Kasumi-1 (cell line): ENCODE measurements at places on chromosomes 12 and 14.

- DNase-seq, result peak; percentile 81
These were observed 6.9 kb upstream of the NTS start for GRCh38 chr12:85866986-85867776.

GRCh38 chr14:102280376-102280962, 24.5 kb downstream of the MOK start:
- DNase-seq, result no peak

DNA sequence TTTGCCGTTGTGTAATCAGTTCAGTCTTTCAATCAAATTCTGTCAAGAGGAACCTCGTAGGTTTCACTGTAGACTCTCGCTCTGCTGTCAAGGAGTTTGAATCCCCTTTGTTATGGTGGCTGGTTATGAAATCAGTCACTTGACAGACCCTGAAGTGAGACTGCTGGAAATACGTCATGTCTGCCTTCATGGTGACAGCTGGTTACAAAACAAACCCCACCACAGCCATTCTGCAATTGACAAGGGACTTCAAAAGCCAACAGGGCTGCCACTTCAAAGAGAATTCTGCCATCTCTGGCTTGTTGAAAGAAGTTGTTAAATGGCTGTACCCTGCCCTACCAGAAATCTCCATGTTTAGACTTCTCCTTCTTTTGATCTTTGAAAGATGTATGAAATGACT, 286.9 kb downstream of the ERC1 start:
- DNase-seq, result no peak

DNA sequence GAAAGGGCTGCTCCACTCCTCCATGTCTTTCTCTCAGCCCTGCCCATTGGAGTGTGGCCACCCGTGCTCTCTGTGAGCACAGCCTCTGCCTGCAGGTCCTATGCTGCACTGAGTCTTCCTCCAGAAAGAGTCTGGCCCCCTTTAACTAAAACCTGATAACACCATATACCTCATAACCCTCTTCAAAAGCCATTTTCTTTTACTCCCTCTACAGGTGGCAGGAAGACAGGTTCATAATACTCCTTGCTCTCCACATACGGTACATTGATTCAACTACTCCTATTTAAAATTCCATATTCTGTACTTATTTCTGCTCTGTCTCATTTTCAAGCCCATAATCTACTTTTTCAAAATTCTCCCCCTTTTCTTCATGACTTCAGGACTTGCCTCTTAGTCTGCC, 144.0 kb downstream of the HELB start:
- DNase-seq, result no peak

GRCh38 chr14:25518364-25518763, 468.4 kb upstream of the STXBP6 start:
- no peak for DNase-seq

DNA sequence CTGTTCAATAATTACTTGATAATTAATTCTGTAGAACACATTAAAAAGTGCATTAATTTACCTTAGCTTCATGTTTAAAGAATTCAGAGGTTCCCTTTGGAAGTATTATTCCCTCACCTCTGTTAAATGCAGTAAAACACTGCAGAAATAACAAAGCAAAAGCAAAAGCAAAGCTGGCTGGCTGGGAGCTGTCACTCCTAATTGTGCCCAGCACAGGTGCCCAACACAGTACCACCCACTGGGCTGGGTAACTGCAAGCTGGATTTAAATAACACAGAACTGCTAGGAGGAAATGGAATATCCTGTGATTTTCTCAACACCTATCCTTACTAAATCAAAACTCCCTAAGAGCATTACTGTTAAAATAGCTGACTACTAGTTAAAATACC, 72.6 kb downstream of the SLC2A13 start:
- no peak for DNase-seq

- no peak for DNase-seq
These were observed 135.2 kb upstream of the C14orf180 start for GRCh38 chr14:104444159-104445030.

DNA sequence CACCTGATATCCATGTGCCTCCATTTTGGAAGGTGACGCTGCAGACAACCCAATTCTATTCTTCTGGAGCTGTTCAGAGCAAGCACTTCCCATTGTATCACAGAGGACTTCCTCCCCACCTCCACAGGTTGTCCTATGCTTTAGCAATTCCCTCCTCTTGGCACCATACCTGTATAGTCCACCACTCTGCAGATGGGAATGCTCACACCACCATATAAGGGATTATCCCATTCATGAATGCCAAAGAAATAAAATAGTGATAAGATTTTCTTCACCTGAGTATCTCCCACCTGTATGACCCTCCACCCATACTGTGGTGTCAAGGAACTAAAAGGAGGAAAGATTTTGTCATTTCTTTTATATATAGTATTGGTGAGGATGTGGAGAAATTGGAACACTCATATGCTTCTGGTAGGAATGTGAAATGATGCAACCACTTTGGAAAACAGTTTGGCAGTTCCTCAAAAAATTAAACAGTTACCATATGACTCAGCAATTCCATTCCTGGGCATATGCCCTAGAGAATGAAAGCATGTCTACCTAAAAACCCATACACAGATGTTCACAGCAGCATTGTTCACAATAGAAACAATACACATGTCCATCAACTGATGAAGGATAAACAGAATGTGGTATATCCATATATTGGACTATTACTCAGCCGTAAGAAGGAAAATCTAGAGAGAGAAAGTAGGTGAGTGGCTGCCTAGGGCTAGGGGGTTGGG, 75.2 kb downstream of the FIGNL2 start:
- DNase-seq, result no peak

- DNase-seq, result no peak
These were observed 111.1 kb downstream of the VEZT start for GRCh38 chr12:95328708-95329107.

GRCh38 chr14:41130274-41130673, 476.4 kb upstream of the LRFN5 start:
- DNase-seq, result no peak

DNA sequence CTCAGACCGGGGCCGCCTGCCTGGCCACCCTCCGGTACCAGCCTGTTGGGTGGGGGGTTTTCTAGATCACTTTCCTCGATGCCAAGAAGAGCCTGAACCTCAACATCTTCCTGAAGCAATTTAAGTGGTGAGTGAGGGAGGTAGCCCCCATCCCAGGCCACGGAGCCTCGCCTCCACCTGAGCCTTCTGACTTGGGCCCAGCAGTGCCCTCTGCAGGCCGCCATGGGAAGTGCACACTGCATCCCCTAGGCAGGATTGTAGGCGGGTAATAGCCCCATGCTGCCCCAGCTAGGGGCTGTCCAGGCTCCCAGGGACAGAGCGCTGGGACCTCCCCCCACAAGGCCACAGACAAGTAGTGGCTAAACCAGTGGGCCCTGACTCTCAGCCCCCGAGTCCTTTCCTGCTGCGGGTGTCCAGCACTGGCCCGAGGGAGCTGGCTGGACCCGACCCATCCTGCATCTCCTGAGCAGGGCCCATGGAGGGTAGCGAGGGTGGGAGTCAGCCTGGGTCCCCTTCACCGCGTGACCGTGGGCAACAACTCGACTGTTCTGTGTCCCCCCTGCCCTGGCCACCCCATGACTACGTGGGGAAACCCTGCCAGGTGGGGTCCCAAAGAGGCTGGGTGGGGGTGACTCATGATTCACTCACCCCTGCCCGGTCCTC, 15.3 kb upstream of the ADSS1 start:
- peak; percentile 41 for DNase-seq

DNA sequence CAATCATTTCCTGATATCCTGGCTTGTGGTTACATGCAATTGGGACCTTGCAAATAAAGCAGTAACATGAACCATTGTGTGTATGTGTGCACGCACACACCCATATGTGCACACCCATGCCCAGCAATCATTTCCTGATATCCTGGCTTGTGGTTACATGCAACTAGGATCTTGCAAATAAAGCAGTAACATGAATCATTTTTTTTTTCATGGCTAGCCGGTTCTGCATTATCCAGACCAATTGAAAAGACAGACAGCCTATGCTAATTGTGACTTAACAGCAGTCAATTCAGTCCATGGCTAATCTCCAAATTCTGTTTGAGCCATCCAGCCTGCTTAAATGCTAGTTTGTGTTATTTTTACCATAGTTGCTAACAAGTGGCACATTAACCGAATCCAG, 134.3 kb downstream of the TTC7B start:
- peak; percentile 21 for DNase-seq

DNA sequence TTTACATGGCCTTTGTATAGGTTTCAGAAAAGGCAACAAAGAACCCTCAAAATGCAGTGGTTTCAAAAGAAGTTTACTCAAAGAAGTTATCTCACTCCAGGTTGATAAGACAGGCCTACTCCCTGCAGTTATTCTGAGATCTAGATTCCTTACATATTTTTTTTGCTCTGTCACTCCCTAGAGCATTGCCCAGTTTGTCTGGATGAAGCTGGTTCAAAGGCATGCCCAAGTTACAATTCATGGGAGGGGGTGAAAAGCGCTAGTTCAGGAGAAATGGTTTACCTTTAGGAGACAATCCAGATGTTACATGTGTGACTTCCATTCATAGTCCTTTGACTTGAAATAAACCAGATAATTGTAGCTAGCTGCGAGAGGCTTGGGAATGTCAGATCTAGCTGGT, 115.0 kb downstream of the TPH2 start:
- DNase-seq, result no peak

- no peak for DNase-seq
These were observed 21.9 kb downstream of the TCHP start for GRCh38 chr12:109921982-109922381.

DNA sequence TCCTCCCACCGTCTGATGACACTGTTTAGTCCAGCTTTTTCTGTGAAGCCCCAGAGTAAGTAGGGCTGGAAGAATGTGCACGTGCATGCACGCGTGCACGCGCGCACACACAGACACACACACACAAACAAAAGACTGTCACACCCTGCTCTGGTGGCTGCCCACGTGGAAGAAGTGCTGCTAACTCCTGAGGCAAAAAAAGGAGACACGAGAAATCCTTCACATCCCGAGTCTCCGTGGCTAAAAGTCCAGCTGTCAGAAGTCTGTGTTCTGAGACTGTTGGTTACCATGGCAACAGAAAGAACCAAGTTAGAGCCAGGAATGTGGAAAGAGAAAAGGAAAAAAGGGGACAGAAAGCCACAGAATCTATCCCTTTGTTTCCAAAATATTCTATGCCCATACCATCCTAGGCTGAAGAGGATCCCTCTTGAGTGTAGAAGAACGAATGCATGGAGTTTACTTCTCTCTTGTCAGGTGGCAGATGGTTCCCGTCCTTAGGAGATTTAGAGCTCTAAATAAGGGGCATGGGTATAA, 1.6 kb upstream of the C12orf71 start:
- DNase-seq, result no peak

DNA sequence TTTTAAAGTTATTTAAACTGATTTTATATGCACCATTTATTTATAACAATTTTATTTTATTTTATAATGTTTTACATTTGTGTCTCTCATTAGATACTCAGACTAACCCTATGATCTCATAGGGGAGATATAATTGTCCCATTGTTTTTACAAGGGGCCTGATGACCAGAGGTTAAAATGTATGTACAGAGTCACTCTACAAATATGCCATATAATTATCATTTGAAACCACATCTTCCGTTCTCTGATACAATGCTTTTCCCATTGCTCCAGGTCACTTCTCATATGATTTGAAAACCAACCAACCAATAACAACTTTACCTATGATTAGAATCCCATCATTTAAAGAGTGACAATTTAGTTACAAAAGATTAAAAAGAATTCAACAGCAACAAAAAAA, 137.8 kb downstream of the GPHN start:
- DNase-seq, result no peak

GRCh38 chr12:124489220-124489619, 78.2 kb downstream of the NCOR2 start:
- no peak for DNase-seq

- no peak for DNase-seq
These were observed 55.9 kb upstream of the MED13L start for GRCh38 chr12:116333402-116333801.

DNA sequence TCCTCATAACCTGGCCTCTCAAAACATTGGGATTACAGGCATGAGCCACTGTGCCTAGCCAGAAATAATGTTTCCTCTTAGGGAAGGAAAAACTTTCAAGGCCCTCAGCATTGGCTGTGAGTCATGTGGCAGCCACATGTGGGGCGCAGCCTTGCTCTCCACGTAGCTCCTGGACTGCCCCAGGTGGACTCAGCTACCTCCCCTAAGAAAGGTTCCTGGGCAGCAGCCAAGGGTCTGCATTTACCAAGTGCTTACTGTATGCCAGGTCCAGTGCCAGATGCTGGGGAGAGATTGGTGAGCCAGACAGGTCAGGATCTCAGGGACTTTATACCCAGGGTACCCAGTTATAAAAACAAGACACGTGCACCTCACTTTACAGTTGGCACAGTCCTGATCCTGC, 3.7 kb upstream of the TRPV4 start:
- DNase-seq, result no peak

GRCh38 chr12:28025821-28026505, 53.4 kb upstream of the PTHLH start:
- no peak for DNase-seq

DNA sequence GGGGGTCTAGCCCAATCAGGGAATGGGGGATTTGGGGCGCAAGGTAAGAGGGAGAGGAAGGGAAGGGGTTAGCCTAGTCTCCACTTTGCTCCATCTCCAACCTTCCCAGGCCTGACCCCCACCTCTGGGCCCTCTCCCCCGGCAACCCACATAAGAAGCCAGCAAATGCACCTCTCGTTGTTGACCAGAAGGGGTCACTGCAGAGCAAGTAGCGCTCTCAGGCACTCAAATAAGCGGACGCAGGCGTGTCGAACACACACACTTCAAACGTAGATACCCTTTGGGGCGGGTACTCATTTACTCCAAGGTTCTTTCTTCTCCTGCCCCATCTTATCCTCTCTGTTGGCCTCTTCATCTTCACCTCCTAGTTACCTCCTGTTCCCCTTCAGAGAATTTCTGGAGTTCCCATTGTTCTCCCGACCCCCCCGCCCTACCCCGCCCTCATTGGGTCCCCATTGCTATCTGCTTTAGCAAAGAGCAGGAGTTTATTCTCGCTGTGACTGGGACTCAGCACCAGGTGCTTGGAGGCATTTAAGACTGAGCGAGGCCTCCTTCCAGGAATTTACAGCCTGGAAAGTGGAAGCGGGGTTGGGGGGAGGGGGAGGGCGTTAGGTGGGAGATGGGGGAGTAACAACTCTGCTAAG, 1.5 kb upstream of the SRRM4 start:
- DNase-seq, result peak; percentile 41

- DNase-seq, result no peak
These were observed 361.2 kb downstream of the CCER1 start for GRCh38 chr12:90593596-90594295.

- DNase-seq, result no peak
These were observed 51.6 kb downstream of the TMTC1 start for GRCh38 chr12:29732191-29732590.

- no peak for DNase-seq
These were observed 18.6 kb downstream of the OR6S1 start for GRCh38 chr14:20622816-20623291.

- no peak for DNase-seq
These were observed 88.5 kb downstream of the MYRFL start for GRCh38 chr12:69913526-69913925.

GRCh38 chr12:54415221-54415929, 3.7 kb downstream of the ITGA5 start:
- DNase-seq, result peak; percentile 49
